Globus pallidus (tissue), 1 donor: ENCODE measurements at places on chromosomes 11 and 22.

- DNase-seq = no peak
These were observed 44.4 kb downstream of the SVIP start for GRCh38 chr11:22785251-22785650.

DNA sequence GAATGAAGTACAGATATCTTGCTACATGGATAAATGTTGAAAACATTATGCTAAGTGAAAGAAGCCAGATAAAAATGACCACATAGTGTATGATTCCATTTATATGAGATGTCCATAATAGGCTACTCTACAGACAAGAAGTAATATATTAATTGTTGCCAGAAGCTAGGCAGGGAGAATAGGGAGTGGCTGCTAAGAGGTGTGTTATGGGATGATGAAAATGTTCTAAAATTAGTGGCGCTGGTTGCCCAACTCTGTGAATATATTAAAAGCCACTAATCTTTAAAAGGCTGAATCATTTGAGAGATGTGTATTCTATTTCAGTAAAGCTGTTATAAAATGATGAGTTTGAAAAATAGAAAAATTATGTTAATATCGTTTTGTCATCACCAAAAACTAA is 144.4 kb downstream of the NCAM1 start:
- no peak for DNase-seq

DNA sequence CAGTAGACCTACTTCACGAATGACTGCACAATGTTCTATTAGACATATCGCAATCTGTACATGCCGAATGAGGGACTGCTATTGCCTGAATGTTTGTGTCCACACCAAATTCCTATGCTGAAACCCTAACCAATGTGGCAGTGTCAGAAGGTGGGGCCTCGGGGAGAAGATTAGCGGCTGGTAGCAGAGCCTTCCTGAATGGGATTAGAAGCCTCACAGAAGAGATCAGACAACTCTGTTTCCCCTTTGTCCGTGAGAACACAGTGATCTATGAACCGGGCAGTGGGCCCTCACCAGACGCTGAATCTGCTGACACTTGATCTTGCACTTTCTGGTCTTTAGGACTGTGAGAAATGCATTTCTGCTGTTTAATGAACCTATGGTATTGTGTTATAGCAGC is 33.1 kb downstream of the LRFN4 start:
- no peak for DNase-seq

DNA sequence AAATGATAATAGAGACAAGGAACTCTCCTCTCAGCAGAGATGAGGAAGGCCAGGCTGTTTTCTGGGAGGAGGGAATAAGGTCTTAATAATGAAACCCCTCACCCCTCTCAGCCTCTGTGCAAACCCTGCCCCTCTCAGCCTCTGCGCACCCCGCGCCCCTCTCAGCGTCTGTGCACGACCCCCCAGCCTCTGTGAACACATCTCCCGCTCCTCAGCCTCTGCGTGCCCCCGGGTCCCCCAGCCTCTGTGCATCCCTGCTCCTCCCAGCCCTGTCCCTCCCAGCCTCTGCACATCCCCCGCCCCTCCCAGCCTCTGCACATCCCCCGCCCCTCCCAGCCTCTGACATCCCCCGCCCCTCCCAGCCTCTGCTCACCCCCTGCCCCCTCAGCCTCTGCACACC is 837.8 kb downstream of the TBC1D22A start:
- no peak for DNase-seq

DNA sequence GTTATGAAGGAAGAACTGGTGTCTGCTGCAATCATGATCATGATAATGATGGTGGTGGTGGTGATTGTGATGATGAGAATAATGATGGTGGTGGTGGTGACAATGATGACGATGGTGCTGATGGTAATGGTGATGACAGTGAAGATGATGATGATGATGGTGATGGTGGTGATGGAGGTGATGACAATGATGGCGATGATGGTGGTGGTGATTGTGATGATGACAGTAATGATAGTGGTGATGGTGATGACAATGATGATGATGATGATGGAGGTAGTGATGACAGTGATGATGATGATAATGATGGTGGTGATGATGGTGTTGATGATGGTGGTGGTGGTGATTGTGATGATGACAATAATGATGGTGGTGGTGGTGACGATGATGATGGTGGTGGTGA is 52.8 kb upstream of the ANO1 start:
- no peak for DNase-seq

GRCh38 chr11:108341654-108342053 is 118.8 kb downstream of the ATM start:
- no peak for DNase-seq

GRCh38 chr11:76739798-76740197 is 43.4 kb upstream of the TSKU start:
- no peak for DNase-seq

GRCh38 chr11:131375915-131376314 is 5.5 kb downstream of the NTM start:
- no peak for DNase-seq

DNA sequence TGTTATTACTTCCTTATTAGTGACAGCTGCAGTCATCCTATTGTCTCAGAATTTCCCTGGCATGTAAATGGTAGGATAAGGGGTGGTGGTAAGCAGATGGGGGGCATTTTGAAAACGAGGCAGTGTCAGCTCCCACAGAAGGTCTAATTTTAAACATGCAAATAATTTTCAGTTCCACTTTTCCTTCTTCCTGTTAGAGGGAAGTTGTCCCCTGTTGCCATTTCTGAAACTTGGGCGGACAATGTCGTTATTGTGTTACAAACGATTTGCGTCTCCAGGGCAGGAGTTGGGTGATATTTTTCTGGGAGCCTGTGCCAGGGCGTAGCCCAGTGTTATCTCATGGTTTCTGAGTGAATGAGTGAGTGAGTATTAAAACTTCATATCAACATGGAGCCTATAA is 7.4 kb downstream of the PTPRJ start:
- peak; percentile 62 for DNase-seq

DNA sequence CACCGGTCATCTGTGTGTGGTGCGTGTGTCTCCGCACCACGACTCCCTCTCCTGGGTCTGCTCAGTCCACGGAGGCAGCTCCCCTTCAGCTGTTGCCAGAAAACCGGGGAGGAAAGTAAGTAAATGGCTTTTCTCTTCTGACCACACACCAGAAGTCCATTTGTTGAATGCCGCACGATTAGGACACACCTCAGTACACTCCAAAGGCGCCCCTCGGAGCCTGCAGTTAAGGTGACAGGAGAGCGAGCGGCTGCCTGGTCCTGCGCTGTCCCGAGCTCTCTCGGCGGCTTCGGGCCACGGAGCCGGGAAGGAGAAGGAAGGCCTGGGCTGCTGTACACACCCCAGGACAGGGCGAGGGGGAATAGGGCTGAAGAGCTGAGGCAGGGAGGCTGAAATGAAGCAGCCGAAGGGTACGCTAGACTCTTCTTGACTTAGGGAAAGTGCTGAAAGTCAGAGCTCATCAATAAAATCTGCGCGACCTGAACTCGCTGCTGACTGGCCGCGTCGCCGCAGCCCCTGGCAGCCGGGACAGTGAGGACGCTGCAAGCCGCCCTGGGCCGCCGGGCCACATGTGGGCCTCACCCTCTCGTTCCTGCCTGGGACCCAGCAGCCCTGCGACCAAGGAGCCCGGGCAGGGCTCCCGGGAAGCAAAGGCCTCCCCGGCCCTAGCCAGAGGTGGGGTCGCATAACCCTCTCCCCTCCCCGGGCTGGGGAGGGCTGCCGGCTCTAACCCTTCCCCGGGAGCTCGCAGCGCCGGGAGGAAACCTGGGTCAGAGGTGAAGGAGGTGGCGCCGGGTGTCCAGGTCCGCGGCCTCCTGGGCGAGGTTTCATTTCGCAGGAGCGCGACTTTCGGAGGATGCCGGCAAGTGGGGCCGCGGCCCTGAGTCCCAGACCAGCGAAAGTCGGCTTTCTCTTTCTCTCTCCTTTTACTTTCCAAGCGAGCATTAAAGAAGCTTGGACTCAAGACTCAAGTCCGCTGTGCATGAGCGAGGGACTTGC is 1.6 kb upstream of the PAX6 start:
- DNase-seq = no peak
